ENCODE measurements at places on chromosomes 7 and 10.

DNA sequence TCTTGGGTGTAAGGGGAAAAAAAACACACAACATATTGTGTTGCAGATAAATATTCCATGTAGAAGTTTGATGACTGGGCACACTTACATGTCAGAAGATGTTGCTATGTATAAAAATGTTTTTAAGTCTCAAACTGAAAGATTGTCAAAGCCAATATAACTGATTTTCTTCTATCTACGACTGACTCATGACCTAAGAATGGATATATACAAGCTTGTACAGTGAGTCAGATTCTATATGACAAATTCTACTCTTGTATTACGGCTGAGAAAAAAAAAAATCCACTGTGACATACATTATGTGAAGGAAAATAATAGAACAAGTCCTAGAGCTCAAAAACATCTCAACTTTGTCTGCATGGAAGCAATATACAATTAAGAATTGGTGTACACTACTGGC is 343.0 kb upstream of the PCDH15 start:
- DNase-seq: no peak

DNA sequence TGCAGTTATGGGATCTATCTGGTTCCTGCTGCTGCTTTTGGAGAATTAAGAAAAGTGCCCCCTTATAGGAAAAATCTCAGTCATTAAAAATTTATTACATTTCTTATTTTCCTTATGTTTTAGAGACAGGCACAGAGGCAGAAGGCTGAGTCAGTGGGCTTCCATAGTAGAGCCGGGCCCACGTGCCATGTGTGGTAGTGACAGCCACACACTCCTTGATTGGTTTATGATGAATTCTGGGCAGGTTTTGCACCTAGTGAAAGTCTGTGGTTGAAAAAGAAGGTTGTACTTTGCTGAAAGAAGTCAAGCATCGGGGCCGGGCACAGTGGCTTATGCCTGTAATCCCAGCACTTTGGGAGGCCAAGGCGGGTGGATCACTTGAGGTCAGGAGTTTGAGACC is 109.9 kb downstream of the FANK1 start:
- DNase-seq: no peak

DNA sequence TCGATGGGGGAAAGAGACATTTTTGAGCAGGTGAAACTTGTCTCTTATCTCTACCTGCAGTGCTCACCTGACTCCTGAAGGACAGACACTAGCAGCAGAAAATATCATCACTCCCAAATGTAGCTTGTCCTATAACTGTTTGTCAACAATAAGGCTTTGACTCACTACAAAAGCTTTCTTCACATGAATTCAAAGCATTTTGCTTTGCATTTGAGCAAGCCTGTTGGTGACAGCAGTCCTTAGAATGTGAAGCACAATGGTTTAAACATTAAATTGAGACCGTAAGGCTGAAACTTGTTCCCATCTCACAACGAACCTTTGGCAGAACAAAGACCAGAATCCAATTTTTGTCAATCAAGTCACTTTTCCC is 30.6 kb upstream of the ZNRF2 start:
- DNase-seq: no peak

GRCh38 chr7:74306730-74307469 is 17.7 kb downstream of the CLIP2 start:
- DNase-seq: peak; percentile 50

DNA sequence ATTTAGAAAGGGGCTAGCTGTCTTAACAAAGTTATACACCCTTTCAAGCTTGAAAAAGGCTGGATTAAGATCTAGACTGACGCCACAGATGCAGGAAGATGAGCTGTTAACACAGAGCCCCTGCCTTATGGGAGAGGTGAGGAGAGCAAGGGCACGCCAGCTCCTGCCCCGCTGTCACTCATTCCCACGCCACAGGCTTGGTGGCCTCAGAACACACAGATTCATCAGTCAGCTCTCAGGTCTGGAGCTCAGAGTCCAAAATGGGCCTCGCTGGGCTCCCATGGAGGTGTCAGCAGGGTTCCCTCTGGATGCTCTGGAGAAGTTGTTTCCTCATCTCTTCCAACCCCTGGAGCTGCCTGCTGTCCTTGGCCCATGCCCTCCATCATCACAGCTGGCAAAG is 554.2 kb downstream of the TCERG1L start:
- DNase-seq: no peak

- DNase-seq: no peak
Measured at GRCh38 chr10:77836299-77836820, 90.2 kb downstream of the DLG5 start.

DNA sequence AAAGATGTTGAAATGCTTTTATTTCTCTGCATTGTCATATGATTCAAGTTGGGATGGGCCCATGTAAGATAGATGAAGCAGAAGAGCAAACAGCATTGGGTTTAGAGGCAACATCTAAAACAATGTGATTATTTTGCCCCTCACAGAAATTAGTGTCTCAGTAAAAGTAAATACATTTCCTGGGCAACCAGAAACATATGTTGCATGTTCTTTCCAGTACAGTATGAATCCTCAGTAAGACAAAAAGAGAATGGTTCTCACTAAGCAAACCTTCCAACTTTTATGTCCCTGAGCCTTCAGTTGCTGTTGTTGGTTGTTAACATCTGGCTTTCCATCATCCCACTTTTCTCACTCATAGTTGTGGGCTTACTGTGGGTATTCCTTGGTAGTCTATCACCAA is 222.5 kb upstream of the PRPS1L1 start:
- no peak for DNase-seq

DNA sequence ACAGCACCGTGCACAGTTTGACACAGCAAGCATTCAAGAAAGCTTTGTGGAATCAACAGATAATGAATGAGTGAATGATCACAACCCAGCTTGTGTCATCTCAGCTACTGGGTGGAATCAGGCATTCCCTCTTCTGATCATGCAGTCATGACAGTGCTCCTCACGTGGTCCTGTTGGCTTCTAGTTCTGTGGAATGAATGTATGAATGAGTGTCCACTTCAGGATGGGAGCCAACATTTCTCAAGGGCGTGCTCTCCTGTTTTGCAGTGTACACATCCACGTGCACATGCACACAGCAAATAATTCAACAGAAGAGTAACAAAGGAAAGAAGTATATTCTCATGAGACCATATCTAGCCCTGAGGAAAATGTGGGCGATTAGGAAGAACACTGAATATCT is 133.1 kb upstream of the NPVF start:
- no peak for DNase-seq

- DNase-seq: no peak
Measured at GRCh38 chr7:47914717-47915615, 33.3 kb downstream of the PKD1L1 start.

- DNase-seq: no peak
Measured at GRCh38 chr10:23361665-23362064, 17.1 kb upstream of the C10orf67 start.

DNA sequence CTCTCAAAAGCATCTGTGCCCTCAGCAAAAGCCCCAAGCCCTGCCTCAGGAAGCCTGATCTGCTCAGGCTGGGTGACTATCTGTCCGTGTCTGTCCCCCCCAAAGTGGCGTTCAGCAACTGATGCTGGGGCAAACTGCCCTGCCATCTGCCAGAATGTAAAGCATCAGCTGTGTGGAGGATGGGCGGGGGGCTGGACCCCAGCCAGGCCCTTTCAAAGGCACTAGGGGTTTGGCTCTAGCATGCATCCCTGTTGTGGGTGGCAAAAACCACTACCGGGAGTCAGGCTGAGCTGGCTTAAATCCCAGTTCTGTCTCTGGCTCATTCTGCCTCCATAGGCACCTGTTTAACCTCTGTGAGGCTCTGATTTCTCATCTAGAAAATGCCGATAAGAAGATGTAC is 35.5 kb downstream of the GPRIN2 start:
- no peak for DNase-seq

DNA sequence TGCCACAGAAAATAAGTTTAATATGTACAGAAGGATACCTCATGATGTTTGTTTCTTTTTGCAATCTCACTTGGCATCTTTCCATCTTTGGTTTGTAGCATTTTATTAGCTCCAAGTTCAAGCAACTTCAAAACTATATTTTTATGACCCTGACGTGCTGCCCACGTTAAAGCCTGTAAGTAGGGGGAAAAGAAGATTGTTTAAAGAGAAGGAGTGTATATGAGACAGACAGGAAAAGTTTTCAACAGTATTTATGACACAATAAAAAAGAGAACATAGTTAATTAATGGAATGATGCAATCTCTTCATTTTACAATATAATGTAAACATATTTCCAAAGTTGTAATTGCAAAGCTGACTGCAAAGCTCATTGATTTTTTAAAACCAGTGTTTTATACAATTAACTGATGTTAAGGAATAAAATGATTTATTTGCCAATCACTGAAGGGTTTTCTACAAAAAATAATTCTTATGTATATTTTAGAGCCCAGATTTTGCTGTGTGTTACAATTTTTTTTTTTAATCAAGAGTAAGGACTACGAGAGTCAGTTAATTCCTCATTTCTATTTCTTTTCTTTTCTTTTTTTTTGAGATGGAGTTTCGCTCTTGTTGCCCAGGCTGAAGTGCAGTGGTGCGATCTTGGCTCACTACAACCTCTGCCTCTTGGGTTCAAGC is 42.5 kb downstream of the ASZ1 start:
- no peak for DNase-seq

DNA sequence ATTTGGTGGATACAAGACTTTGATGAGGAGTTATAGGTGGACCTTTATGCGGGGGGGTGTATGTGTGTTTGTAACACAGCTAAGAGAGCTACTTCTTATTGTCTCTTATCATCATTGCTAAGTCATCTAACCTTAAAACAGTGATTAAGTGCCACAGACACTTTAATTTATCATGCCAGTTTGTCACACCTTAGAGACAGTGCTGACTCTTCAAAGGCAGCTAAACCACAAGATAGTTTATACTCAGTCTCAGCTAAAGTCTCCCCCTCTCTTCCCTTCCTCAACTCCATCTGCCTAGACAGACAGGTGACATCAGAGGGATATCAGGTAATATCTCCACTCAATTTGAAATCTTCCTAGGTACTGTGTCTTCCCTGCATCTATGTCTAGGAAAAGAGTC is 42.2 kb downstream of the MYPN start:
- DNase-seq: no peak

DNA sequence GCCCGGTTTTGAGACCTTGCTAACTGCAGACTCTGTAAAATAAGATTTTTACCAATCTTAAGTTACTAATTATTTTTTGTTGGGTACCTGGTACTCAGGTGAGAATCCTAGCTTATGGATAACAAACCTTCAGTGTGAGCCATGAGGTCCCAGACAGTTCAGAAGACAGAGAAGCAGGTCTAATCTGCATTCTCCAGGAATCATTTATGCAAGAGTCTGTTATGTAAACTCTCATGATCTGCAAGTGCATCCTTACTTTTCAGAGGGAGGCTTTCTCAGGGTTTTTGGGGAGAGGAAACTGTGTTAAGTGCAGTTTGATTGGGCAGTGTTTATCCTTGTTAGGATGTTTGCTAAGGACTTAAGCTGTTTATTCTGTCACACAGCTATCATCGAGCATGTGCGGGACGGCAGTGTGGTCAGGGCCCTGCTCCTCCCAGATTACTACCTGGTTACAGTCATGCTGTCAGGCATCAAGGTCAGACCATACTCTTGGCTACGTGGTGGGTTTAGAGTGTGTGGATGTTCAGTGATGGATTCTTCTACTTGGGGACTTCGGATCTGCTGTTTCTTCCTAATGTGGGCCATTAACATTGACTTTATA is 50.2 kb downstream of the SND1 start:
- DNase-seq: no peak

DNA sequence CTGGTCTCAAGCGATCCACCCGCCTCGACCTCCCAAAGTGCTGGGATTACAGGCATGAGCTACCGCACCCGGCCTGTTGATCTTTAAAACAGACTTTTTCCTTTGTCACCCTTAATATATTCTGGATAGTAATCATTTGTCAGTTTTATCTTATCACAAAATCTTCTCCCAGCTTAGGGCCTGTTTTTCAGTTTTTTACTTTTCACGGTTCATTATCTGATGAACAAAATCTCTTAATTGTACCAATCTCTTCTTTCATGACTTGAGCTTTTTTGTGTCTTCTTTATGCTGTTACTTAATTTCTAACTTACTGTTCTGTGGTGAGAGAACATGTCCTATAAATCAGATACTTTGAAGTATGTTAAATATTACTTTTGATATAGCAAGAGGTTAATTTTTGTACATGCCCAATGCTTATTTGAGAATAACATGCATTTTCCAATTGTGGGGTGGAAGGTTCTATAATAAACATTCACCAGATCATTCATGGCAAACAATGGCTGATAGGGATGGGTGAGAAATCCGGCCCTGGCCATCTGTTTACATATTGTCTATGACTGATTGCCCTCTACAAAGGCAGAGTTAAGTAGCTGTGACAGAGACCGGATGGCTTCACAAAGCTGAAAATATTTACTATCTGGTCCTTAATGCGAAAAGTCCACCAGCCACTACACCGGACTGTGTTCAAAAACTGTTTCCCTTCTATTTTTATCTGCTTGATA is 5.3 kb downstream of the PAPOLB start:
- DNase-seq: no peak

DNA sequence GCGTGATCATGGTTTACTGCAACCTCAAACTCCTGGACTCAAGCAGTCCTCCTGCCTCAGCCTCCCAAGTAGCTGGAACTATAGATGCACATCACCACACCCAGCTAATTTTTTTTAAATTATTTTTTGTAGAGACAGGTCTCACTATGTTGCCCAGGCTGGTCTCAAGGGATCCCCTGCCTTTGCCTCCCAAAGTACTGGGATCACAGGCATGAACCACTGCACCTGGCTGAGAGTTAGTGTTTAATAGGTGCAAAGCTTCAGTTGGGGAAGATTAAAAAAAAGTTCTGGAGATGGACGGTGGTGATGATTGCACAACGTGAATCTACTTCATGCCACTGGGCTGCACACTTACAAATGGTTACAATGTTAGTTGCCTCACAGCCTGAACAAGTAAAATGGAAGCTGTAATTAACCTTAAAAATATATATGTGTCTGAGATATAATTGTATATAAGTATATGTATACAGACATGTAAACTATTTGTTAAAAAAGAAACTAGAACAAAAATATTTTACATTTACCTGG is 106.4 kb upstream of the ZNF438 start:
- no peak for DNase-seq

DNA sequence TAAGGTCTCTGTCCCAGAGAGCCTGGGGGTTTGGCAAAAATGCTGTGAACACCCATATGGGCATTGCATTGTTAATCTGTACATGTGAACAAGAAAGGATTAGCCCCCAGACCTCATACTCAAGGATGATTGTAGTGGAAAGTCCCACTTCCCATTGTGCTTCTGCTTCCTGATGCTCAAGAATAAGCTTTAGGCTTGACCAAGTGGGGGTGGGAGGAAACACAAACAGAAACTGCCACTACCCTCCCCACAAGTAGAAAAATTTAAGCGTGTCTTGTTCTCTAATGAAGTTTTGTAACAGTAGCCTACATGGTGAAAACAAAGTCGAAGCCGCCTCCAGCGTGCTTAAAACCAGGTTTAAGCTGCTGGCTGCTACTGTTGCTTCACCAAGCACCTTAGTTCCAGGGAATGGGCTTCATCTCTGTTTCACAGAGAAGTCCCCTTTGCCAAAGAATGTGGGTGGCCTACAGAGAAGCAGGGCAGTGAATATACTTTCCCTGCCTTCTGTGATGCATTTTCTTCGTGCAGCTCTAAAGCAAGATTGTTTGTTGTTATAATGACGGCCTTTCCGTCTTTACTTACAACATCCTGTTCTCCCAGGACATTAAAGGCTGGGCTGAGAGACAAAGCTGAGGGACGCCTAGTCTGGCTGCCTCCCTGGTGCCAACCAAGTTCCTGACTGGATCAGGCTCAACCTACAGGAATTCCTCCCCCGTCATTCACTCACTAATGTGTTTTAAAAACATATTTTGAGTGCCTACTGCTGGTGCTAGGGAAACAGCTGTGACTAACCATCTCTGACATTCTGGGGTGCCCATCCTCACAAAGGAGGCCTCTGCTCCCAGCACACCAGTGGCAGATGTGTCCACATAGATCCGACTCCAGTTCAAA is 32.1 kb upstream of the CCSER2 start:
- DNase-seq: no peak
